SJSA1 (cell line): ENCODE measurements at places on chromosomes 6 and 20. TPM values are rescaled to one million over a fixed set of nuclear protein-coding genes. Genes with fewer than 3 reads are reported as not detected.
A peak's percentile ranks its signal among the peaks of the same experiment; 100 is the strongest.

GRCh38 chr6:168927026-168927425, 326.6 kb downstream of the THBS2 start:
- no peak overlapping the region for H3K4me3 ChIP-seq
- no peak for DNase-seq
- no peaks in the 10 kb centered on the region for H3K36me3 ChIP-seq
- no peak overlapping the region for H3K27ac ChIP-seq

DNA sequence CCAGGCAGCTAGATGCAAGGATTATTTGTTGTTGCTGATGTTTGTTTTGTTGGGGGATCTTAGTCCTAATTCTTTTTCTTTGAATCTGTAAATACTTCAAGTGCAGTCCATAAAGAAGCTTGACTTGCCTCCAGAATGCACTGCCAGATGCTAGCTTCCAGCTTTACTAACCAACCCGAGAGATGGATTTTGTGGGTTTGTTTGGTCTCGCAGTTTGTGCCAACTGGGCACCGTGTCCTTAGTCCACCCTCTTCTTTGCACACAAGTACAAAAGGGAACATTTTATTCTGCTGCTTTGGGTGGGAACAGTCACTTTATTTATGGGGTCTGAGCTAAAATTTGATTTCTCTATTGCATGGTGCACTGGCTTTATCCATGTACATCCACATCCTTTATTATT, 212.0 kb downstream of the PLCB1 start:
- no peak overlapping the region for H3K4me3 ChIP-seq
- no peak overlapping the region for H3K27ac ChIP-seq
- no peak for DNase-seq
- no peaks in the 10 kb centered on the region for H3K4me1 ChIP-seq
- H3K27me3 ChIP-seq = no peaks in the 10 kb centered on the region

- H3K27me3 ChIP-seq = no peaks in the 10 kb centered on the region
- no peak for DNase-seq
- H3K4me3 ChIP-seq = no peak overlapping the region
- H3K4me1 ChIP-seq = no peaks in the 10 kb centered on the region
- peaks cover 81% of the 10 kb centered on the region for H3K36me3 ChIP-seq
Measured at GRCh38 chr6:99412065-99412464, 13.0 kb downstream of the PNISR start.

The C20orf144 gene
- 0.18 TPM in 1 of 2 replicates, not detected in the other for total RNA-seq

GRCh38 chr6:45584127-45584526, 206.4 kb upstream of the SUPT3H start:
- H3K27ac ChIP-seq = no peak overlapping the region
- H3K4me1 ChIP-seq = peaks cover 5% of the 10 kb centered on the region
- H3K27me3 ChIP-seq = no peaks in the 10 kb centered on the region
- H3K36me3 ChIP-seq = no peaks in the 10 kb centered on the region
- DNase-seq = no peak

The BHLHE23 gene
- total RNA-seq = not detected in 2 replicates

DNA sequence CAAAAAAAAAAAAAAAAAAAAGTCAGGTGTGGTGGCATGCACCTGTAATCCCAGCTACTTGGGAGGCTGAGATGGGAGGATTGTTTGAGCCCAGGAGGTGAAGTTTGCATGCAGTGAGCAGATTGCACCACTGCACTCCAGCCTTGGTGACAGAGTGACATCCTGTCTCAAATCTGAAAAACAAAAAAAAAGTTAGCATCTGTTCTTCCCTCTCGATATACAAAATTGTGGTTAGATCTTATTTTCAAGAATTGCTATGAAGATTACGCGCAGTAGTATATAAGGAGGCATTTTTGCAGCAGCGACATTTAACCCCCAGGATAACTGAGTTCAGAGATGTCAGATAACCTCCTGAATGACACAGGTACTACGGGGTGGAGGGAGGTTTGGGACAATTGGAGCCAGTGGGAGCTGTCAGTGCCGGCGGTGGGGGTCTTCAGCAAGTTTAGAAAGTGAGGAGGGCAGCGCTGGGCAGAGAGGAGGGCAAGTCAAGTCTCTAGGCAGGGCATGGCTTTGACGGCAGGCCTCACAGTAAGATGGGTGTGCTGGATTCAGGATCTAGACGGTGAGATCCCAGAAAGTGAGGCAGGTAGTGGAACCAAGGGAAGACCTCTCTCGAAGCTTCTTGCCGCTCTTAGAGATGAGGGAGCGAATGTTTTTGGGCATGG, 26.2 kb upstream of the MRPS18A start:
- no peak overlapping the region for H3K4me3 ChIP-seq
- 0 out of 2 replicates have a peak, but pooled peaks cover 7% of the 10 kb centered on the region for H3K27me3 ChIP-seq
- H3K4me1 ChIP-seq = peaks cover 13% of the 10 kb centered on the region
- no peak overlapping the region for H3K27ac ChIP-seq
- no peaks in the 10 kb centered on the region for H3K36me3 ChIP-seq

The PSORS1C2 gene
- not detected in 2 replicates for total RNA-seq

DNA sequence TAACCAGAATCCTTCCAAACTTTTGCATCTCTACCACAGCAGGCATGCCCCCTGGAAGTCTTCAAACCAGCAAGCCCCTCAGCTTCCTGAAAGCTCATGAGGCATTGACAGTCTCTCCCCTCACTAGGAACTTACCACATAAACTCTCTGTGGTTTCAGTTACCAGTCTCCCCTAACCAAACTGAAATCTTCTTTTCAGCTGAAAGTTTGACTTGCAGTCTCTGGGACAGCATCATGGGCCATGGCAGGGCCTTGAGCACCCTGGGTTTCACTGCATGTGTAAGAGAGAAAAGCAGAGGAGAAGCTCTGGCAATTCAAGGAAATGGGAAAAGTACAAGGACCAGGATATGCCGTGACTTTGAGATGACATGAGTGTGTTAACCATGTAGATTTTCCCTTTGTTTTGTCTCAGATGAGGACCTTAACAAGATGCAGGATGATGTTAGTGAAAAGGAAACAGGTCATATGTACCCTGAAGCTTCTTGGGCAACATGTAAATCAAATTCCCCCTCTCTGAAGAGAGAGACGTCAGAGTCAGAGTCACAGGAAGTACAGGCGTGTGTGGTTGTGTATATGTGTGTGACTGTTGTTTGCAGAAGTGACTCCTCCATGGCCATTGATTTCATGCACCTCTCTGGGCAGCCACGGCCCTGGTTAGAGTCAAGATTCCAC, 106.3 kb downstream of the TNFRSF21 start:
- H3K27me3 ChIP-seq = no peaks in the 10 kb centered on the region
- H3K4me3 ChIP-seq = no peak overlapping the region
- H3K27ac ChIP-seq = no peak overlapping the region
- no peak for DNase-seq
- H3K4me1 ChIP-seq = no peaks in the 10 kb centered on the region
- no peaks in the 10 kb centered on the region for H3K36me3 ChIP-seq

- H3K4me3 ChIP-seq = no peak overlapping the region
- no peak overlapping the region for H3K27ac ChIP-seq
- no peak for DNase-seq
- H3K4me1 ChIP-seq = peaks cover 52% of the 10 kb centered on the region
Measured at GRCh38 chr6:15310680-15311079, 64.8 kb downstream of the JARID2 start.

The PI3 gene
- not detected in 2 replicates for total RNA-seq

DNA sequence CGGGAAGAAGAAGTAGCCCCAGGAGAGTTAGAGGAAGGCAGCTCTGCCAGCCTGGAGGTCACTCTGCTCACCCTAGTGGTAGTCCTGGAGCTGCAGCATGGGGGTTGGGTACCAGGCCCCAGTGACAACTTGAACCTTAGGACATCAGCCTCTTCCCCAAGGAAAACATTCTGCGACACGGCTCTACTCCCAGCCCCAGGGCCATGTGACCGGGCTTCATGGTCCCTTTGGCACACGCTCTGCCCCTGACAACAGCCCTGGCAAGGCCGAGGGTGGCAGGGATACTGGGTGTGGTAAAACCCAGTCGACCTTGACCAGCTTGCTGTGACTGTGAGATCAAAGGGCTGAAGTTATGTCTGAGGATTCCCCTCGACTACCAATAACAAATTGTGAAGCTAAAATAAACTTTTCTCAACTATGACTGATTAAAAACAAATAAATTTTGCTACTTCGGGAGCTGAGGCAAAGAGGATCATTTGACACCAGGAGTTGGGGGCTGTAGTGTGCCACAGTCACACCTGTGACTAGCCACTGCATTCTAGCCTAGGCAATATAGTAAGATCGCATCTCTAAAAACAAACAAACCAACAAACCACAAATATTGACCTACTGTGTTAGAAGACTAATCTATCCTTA, 24.4 kb upstream of the ARID1B start:
- H3K36me3 ChIP-seq = no peaks in the 10 kb centered on the region
- no peak overlapping the region for H3K4me3 ChIP-seq
- H3K4me1 ChIP-seq = no peaks in the 10 kb centered on the region
- peaks cover 4% of the 10 kb centered on the region for H3K27me3 ChIP-seq

The MARCKS gene
- total RNA-seq = 148 and 159 TPM in 2 replicates

The DDO gene
- 0.53 TPM in 1 of 2 replicates, not detected in the other for total RNA-seq

DNA sequence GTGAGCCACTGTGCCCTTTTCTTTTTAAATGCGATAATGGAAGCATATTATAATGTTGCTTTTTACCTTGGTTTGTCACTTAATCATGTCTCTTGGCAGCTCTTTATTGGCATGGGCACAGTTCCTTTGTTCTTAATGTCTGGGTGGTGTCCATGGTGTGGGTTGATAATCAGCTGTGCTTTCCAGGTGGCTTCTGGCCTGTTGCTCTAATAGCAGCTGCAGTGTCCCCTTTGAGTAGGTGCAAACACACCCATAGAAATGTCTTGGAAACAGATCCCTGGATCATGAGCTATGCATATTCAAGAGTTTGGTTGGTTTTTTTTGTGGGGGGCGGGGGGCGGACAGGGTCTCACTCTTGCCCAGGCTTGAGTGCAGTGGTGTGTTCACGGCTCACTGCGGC, 29.9 kb downstream of the EFCAB8 start:
- no peaks in the 10 kb centered on the region for H3K27me3 ChIP-seq
- H3K4me1 ChIP-seq = no peaks in the 10 kb centered on the region
- H3K36me3 ChIP-seq = no peaks in the 10 kb centered on the region
- no peak overlapping the region for H3K27ac ChIP-seq
- no peak overlapping the region for H3K4me3 ChIP-seq
- no peak for DNase-seq

The FOXF2 gene
- total RNA-seq = 48.2 and 51.6 TPM in 2 replicates

The POM121L2 gene
- total RNA-seq = not detected in 2 replicates

DNA sequence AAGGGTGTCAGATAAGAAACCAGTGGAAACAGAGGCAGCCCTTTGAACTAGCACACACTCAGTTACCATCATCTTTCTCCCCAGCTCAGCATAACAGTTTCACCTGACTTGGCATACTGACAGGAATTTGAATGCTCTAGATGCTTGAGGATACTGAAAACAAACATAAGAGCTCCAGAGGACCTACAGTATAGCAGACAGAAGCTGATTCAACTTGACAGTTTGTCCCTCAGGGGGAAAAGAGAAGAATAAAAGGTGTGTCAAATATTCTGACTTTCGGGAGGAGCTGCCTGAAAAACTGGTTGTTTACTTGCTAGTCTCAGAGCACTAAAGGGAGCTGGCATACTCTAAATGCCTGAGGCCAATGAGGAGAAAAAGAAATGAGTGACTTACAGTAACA, 35.1 kb downstream of the EYS start:
- H3K27ac ChIP-seq = no peak overlapping the region
- H3K27me3 ChIP-seq = no peaks in the 10 kb centered on the region
- no peak for DNase-seq
- no peaks in the 10 kb centered on the region for H3K36me3 ChIP-seq
- H3K4me3 ChIP-seq = no peak overlapping the region

The PROCR gene
- total RNA-seq = 20.4 and 22.0 TPM in 2 replicates

DNA sequence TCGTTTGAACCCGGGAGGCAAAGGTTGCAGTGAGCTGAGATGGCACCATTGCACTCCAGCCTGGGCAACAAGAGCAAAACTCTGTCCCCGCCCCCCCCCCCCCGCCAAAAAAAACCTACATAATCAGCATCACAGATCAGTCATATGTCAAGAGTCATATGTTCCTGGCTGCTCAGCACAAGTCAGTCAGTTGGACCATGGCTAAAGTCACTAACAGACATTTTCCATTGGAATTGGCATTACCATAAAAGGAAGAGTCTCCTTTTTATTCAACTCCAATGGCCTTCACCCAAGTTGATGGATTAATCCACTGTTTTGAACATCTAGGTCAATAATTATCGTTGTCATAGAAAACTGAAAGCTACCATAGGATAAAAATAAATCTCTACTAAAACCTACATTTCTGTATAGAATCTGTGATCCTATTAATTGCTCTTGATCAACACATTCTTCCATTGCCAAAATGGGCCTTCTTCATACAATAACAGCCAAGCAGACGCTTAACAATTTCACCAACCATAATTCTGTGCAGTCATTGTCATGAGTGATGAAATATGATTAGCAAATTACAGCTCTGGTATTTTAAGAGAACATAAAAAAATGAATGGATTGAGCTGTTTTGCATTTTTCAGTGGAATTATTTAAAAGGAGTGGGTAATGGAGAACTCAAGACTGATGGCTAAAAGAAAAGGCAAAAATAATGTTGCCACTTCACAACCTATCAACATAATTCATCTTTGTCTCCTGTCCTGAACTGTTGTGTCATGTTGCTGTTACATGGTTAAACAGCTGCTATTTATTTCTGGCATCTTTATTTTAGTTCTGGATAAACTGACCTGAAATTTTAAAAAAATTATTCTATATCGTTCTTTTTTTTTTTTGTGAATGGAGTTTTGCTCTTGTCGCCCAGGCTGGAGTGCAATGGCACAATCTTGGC, 555.5 kb upstream of the JARID2 start:
- H3K4me1 ChIP-seq = no peaks in the 10 kb centered on the region
- H3K36me3 ChIP-seq = no peaks in the 10 kb centered on the region
- no peaks in the 10 kb centered on the region for H3K27me3 ChIP-seq

- peaks cover 71% of the 10 kb centered on the region for H3K36me3 ChIP-seq
- no peaks in the 10 kb centered on the region for H3K4me1 ChIP-seq
- H3K4me3 ChIP-seq = no peak overlapping the region
- no peaks in the 10 kb centered on the region for H3K27me3 ChIP-seq
- H3K27ac ChIP-seq = no peak overlapping the region
- peak; percentile 21 for DNase-seq
Measured at GRCh38 chr20:24977797-24978196, 14.8 kb downstream of the APMAP start.

DNA sequence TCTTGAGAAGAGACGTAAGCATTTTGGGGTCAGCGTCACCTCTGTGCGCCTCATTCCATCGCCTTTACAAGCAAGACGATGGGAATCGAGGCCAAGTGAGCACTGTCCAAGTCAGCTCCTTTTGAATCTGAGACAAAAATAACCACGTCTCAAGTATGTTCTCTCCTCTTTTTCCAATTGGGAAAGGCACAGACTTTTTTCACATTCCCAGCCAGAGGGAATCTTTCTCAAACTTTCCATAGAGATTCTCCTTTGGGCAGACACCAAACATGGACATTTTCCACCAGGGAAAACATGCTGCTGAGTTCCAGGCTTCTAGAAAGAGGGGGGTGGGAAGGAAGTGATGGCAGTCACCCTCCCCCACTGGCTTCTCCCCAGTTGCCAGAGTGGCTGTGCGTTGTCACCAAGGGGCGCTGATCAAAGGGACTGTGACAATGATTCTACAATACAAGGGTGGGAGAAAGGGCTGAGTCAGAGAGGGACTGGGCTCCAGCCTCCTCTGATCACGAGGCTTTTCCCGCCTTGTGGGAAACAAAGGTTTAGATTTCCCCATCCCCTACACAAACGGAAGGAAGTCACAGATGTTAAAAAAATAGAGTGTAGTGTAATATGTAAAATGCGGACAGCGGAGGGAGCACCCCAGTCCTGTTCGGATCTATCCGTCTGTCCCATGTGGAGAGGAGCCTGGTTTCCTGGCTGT, 281.9 kb upstream of the RNF24 start:
- no peak overlapping the region for H3K27ac ChIP-seq
- H3K36me3 ChIP-seq = no peaks in the 10 kb centered on the region
- peaks cover 5% of the 10 kb centered on the region for H3K27me3 ChIP-seq
- no peak for DNase-seq
- peaks cover 7% of the 10 kb centered on the region for H3K4me1 ChIP-seq
- no peak overlapping the region for H3K4me3 ChIP-seq

GRCh38 chr20:25223179-25223661, 24.7 kb upstream of the PYGB start:
- DNase-seq = peak; percentile 94
- H3K4me3 ChIP-seq = no peak overlapping the region
- no peaks in the 10 kb centered on the region for H3K27me3 ChIP-seq
- H3K4me1 ChIP-seq = peaks cover 92% of the 10 kb centered on the region
